GM03348 (cell line): ENCODE measurements at places on chromosomes 1 and 21.

GRCh38 chr1:73662526-73662925 is 535.5 kb downstream of the LRRIQ3 start:
- DNase-seq: no peak

GRCh38 chr21:37407719-37408420 is 41.3 kb downstream of the DYRK1A start:
- DNase-seq: no peak

DNA sequence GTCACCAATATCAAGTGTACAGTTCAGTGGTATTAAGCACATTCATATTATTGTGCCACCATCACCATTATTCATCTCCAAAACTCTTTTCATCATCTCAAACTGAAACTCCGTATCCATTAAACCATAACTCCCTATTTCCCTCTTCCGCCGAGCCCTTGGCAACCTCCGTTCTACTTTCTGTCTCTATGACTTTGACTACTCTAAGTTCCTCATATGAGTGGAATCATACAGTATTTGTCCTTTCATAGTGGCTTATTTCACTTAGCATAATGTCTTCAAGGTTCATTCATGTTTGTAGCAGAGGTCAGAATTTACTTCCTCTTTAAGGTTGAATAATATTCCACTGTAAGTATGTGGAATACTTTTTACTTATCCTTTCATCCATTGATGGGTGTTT is 21.7 kb downstream of the SELP start:
- no peak for DNase-seq

GRCh38 chr1:57026624-57027354 is 61.0 kb upstream of the C8B start:
- no peak for DNase-seq

DNA sequence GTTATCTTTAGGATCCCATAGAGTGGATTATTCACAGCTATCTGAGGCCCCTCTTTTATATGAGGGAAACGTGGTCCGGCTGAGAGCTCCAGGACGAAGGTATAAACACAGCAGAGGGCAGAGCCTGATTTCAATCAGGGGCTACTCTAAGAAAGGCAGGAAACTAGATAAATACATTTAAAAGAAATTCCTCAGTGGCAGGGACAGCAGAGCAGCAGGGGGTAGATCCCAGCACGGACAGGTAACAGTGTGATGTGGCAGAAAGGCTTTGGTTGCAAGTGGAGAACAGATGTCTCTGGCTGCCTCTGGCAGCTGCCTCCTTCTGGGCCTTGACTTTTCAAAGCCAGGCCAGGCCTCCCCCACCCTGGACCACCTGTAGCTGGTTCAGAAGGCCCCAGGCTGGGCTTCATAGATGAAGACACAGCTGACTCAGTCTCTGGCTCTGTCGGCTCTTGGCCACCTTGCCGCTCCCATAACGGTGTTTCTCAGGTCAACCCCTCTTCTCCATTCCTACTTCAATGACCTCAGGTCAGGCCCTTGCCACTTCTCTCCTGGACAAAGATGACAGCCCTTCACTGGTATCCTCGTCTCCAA is 43.8 kb downstream of the FAM78B start:
- no peak for DNase-seq

DNA sequence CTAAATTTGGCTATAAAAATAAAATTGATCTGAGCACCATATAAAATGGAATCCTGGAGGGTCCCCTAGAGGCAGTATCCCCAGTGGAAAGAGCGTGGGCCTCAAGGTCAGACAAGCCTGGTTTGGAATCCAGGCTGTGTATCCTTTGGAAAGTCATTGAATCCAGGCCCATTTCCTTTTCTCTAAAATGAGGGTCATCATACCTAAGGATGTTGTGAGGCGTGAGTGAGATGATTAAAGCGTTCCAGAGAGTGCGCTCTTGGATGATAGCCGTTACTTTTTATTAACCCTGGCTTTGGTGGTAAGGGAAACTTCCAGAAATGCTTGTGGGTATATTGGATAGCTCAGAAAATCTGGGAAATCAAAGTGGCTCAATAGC is 683 bp upstream of the ZNF436 start:
- DNase-seq: peak; percentile 32
